ENCODE measurements at places on chromosomes 3 and 15.

GRCh38 chr3:105974381-105974780 is 105.6 kb upstream of the CBLB start:
- DNase-seq, result no peak

- no peak for DNase-seq
Measured at GRCh38 chr15:34243226-34243625, 18.4 kb downstream of the EMC4 start.

DNA sequence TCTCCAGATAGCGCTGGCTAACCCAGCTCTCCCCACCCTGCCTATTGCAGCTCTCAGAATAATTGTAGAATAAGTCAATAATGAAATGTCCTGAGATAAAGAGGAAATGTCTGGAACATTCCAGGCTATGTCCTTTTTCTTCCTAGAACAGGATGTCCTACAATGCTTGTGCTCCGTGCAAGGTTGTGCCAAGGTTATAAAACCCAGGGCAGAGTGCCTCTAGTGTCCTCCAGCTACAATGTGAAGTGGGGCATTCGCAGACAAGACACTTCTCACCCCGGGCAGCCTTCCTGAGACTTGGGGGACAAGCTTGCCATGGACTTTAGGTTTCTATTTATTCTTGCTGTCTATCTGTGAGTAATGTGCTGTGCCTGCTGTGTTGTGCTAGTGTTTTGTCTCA is 900.6 kb downstream of the TUSC7 start:
- DNase-seq, result no peak

- DNase-seq, result no peak
Measured at GRCh38 chr3:144458283-144458682, 486.7 kb downstream of the DIPK2A start.

DNA sequence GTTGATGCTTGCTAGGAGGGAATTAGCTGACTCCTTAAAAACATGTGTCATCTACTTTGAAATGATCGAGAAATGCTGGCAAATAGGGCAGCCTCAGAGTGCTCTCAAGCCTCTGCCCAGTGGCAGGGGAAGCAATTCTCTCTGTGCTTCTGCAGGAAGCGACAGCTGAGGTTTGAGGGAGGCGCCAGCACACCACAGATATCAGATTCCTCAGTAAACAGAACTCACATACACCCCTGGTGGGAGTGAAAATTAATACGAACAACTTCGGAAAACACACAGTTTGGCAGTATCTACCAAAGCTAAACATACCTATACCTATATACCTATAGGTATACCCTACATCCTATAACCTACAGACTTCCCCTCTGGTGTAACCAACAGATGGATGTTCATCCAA is 61.3 kb downstream of the NSMCE3 start:
- no peak for DNase-seq

GRCh38 chr15:64990168-64990470 is 405 bp upstream of the SPG21 start:
- DNase-seq, result no peak

GRCh38 chr3:10901296-10901945 is 85.4 kb downstream of the SLC6A11 start:
- DNase-seq, result no peak

DNA sequence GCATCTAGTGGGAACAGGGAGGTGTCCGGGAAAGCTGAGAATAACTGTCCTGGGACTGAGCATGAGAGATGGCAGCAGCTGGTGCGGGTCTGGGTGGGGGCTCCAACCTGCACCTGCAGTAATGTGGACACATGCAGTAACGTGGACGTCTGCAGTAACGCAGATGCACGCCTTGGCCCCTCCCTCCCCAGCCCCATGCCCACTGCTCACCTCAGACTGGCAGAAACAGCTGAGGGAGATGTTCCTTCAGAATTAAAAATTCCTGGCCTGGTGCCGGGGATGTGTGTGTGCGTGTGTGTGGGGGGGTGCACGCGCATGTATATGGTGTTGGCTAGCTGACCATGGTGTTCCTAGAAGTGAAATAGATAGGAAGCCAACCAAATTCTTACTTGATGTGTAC is 86.7 kb upstream of the OXTR start:
- DNase-seq, result no peak

DNA sequence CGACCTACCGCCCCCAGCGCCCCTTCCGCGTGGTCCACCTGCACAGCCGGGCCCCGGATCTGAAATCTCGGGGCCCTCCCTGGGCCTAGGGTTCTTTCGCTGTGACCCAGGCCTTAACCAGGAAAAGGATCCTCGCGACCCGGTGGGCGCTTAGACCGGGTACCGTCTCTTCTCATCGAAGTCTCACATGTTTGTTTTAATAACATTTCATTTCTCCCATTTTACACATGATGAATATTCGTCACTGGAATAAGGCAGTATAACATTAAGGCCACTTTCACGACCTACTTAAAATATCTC is 277 bp upstream of the DALRD3 start:
- DNase-seq, result no peak

DNA sequence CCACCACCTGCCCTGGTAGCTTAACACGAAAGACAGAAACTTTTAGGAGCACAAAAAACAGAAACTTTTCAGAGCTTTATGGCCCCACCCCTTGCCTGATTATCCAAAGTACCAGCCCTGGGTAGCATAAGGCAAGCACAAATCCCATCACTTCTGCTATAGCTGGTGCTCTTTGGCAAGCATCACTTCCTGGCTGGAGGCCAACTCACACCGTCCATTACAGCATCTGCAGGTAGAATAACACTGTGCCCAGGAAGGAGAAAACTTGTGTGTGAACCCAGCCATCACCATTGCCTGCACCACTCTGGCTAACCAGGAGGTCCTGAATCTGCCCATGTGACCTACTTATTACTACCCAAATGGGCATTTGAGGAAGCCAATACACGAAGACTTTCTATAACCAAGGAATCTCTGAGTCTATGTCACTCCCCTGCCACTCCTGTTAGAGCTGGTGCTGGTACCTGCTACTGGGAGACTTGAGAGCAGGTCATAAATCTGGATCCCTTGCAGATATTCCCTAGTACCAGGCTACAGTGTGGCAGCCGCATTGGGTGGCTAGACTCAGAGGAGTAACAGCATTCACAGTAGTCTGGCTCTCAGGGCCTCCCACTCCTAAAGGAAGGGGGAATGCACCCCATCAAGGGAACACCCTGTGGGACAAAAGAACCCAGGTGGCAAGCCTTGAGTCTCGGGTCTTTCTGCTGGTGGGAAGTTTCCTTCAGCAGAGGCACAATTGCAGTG is 73.3 kb upstream of the AKAP13 start:
- no peak for DNase-seq

GRCh38 chr3:29515451-29515850 is 234.6 kb downstream of the RBMS3 start:
- no peak for DNase-seq

GRCh38 chr3:195809291-195809785 is 2.4 kb downstream of the MUC4 start:
- DNase-seq, result no peak

DNA sequence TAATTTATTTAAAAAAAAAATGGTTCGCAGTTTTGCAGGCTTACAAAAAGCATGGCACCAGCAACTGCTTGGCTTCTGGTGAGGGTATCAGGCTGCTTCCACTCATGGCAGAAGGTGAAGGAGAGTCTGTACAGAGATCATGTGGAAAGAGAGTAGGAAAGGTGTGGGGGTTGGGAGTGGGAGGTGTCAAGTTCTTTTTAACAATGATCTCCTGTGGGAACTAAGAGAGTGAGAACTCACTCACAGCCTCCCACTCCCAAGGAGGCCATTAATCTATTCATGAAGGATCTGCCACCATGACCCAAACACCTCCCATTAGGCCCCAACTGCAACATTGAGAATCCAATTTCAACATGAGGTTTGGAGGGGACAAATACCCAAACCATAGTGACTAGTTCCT is 21.1 kb upstream of the ACTL6A start:
- no peak for DNase-seq

DNA sequence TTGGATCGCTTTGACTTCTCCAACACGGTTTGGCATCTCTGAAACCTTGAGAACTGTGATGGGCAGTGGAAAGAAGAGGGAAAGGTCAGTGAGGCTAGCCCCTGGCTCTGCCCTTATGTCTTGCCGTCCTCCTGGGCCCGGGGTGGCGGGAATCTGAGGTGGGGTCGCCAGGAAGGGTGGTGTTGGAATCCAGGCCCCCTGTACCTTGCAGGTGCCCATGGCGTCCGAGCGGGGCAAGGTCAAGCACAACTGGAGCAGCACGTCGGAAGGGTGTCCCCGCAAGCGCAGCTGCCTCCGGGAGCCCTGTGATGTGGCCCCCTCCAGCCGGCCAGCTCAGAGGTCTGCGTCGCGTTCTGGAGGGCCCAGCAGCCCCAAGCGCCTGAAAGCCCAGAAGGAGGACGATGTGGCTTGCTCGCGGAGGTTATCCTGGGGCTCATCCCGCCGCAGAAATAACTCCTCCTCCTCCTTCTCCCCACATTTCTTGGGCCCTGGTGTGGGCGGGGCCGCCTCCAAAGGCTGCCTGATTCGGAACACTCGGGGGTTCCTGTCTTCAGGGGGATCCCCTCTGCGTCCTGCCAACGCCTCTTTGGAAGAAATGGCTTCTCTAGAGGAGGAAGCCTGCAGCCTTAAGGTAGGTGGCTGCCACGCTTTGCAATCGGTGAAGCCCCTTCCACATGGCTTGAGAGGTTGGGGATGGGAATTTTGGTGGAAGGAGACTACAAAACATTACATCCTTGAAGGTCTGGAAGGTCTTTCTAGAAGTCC is 907 bp downstream of the TATDN2 start:
- DNase-seq, result peak; percentile 58

GRCh38 chr3:12468276-12468675 is 16.0 kb upstream of the TSEN2 start:
- no peak for DNase-seq

DNA sequence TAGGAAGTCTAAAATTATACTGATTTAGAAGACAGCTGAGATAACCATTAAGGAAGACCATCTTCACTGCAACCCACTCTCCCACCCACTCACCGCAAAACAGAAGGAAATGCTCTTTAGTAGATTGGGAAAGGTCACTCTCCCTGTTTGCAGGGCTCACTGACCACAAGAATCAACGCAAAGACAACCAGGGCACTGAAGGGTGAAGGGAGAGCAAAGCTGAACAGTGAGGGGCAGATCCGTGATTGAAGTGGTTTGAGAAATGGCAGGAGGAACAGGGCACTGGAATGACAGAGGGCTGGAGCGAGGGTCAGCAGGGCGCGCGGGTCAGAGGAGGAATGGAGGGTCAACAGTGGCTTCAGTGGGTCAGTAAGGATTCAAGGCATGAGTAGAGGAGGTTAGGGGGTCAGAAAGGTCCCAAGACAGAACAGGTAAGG is 520 bp downstream of the MESD start:
- no peak for DNase-seq

- no peak for DNase-seq
Measured at GRCh38 chr3:34511891-34512290, 713.5 kb downstream of the PDCD6IP start.

- DNase-seq, result no peak
Measured at GRCh38 chr15:43930079-43930478, 103.3 kb downstream of the WDR76 start.

GRCh38 chr3:79406175-79406574 is 361.6 kb downstream of the ROBO1 start:
- no peak for DNase-seq

DNA sequence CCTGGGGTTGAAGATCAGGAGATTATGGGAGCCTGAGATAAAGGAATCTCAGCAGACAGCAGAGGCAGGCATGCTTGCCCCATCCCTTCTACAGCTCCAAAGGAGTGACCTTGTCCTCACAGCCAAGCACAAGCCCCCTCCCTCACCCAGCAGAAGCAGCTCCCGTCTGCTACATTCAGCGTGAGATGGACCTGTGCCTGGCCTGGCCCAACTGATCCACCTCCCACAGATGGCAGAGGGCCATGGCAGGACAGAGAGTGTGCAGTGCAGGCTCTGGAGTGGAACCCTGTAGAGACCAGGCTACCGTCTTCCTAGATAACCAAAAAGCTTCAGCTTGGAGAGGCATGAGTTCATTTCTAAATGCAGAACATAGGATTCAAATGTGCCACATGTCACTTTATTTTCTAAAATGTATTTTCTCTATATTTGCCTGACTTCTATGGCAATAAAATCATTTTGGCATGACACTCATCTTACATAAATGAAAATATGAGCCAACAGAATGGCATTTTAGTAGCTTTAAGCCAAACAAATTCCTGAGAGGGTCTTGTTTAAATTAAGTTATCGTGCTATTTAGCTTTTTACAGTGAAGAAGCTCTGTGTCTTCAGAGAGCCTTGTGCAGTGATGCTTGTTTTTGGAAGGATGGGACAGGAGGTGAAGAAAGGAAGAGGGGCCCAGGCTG is 43.7 kb downstream of the SLC12A8 start:
- DNase-seq, result no peak

- DNase-seq, result no peak
Measured at GRCh38 chr3:197428117-197428801, 127.5 kb downstream of the BDH1 start.

GRCh38 chr3:157051591-157051990 is 108.4 kb downstream of the CCNL1 start:
- DNase-seq, result no peak

DNA sequence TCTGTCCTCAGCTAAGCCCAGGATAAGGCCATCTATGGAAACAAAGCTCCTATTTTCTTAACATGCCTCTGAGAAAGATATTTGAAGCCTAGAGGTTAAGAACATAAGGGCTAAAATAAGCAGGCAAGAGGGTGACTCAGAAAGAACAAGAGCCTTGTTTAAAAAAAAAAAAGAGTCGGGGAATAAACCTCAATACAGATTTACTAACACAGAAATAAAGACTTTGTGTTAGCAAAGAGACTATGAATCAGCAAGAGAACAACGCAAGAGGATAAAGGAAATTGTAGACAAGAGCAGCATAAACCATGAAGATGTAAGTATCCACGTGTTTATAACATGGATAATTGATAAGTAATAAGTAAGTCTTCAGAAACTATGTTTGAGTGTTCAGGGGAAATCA is 36.0 kb downstream of the RAB27A start:
- no peak for DNase-seq

- no peak for DNase-seq
Measured at GRCh38 chr15:96338074-96338765, 7.7 kb downstream of the NR2F2 start.

- DNase-seq, result no peak
Measured at GRCh38 chr3:63654931-63655330, 2.5 kb downstream of the SNTN start.

All from stimulated activated naive CD4-positive, alpha-beta T cell treated with Interleukin-2 at 50 U/mL for 16 hours (primary cell).